Smooth muscle cell of the brain vasculature (primary cell): ENCODE measurements at places on chromosomes 3 and 15.

- DNase-seq = no peak
These were observed 1432.1 kb upstream of the GBE1 start for GRCh38 chr3:83193526-83193925.

DNA sequence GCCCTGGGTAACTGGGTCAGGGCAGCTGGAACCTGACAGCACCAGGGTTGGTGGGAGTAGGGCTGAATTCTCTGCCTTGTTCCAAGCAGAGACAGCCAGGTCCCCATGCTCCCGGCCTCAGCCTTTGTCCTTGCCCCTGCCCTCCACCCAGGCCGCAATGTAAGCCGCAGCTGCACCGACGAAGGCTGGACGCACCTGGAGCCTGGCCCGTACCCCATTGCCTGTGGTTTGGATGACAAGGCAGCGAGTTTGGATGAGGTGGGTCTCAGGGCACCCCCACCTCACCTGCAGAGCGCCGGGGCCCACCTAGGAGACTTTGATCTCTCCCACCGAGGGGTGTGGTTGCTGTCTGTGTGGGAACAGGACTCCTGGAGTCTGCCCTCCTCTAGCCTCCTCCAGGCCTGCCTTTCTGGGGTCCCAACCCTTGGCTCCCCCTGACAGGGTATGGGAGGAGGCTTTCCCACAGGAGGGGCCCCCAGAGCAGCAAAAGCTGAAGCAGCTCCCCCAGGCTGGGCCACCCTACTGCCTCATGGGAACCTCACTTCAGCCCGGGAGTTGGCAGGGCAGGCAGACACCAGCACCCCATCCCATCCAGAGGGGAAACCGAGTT lies 23.4 kb downstream of the VIPR1 start:
- DNase-seq = no peak

DNA sequence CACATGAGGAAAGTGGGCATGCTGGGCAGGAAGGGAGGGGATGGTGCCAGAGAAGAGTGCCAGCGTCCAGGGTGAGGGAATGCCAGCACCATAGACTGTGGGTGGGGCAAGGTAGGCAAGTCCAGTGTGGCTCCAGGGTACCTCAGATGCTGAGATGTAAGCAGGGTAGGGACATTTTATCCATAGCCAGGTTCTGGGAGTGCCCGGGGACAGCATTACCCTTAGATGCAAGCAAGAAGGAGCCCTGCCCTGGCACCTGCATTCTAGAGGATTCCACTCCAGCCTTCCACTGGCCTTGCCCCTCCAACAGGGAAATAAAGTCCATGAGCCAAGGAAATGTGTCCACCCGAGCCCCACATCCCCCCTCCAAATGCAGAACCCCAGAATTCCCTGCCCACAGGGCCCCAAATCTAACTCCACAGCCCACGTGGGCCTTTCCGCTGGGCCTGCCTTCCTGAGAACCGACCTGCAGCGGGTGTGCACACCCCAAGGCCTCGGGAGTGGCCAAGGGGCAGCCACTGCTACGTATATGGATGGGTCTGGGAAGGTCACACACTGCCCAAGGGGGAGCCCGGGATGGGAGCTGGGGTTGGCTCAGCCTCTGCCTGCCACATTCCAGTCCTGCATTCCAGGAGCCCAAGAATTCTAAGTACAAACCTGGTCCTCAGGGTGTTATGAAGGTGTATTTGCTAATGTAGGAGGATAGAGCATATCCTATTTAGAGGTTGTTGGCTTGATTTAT lies 20.3 kb upstream of the CYP11A1 start:
- DNase-seq = no peak

- DNase-seq = peak; percentile 52
These were observed 593.4 kb upstream of the TGFBR2 start for GRCh38 chr3:30012941-30013543.

DNA sequence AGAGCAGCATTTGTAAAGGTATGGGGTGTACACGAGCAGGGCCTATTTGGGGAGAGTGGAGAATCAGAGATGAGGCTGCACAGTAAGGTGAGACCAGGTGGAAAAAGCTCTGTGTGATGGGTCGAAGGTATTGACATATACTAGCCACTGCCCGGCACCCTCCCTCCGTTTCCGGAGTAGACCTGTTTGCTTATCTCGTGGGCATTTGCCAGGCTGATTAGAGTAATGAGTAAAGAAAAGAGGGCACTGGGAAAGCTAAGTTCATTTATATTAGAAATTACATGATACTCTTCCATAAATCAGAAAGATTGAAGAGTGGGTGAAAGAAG lies 46.2 kb upstream of the ATG7 start:
- no peak for DNase-seq

DNA sequence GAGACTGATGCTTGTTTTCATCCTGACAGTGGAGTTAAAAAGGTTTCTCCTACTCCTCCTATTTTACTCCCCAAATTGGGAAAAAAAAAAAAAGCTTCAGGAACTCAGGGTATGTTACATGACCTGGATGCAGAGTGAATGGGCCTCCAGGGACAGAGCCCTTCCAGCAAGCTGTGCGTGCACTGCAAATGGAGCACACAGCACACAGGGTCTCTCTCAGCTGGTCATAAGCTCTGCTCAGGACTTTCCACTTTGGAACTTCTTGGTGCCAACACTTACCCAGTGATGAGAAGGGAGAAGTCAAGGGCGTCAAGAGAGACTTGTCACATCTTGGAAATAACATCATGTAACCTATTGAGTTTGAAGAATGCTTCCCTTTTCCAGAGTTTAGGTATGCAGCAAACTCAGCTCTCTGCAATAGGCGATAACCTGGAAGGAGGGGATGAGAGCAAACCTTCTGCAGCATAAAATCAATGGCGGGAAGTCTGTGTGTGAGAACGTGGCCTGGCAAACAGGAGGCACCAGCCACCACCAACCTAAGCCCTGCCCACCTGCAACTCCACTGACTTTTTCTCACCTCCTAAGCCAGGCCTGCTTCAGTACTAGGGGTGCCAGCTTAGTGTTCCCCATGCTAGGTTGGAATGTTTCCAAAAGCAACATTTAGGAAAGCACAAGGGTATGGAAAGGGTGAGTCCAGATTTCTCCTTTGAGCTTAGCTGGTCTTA lies 39.8 kb downstream of the MYZAP start:
- DNase-seq = no peak
